ENCODE measurements at places on chromosomes 16 and 17.

DNA sequence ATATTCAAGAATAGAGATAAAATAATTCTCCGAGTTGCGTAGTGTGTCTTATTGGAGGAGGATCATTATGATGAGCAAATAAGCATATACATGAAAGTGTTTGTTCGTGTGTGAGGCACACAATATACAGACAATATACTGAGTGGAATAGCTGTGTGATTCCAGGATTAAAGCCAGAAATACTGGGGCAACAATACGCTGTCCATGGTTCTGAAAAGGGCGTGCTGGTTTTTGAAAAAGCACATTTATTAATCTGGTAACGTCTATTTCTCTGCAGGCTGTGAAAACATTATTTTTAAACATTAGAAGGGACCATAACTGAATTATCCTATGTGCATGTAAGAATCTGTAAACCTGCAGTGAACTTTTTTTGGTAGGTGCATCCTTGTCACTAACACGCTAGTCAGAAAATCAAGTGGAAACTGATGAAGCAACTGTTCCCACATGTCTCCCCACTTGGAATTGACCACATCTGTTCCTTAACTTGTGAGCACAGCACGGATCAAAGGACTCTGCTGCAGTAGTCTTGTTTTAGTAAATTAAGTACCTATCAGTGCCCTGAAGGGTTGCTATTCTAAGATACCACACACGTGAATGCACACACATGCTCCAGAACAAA, 346.0 kb downstream of the GRIN2A start:
- no peak for DNase-seq

GRCh38 chr16:22424161-22424937, 49.9 kb upstream of the CDR2 start:
- no peak for DNase-seq

- DNase-seq = peak; percentile 9
Measured at GRCh38 chr17:6701719-6702118, 11.4 kb downstream of the SLC13A5 start.

GRCh38 chr17:39946551-39947330, 16.1 kb upstream of the GSDMA start:
- no peak for DNase-seq

- no peak for DNase-seq
Measured at GRCh38 chr16:65749506-65749905, 617.0 kb upstream of the CDH5 start.

DNA sequence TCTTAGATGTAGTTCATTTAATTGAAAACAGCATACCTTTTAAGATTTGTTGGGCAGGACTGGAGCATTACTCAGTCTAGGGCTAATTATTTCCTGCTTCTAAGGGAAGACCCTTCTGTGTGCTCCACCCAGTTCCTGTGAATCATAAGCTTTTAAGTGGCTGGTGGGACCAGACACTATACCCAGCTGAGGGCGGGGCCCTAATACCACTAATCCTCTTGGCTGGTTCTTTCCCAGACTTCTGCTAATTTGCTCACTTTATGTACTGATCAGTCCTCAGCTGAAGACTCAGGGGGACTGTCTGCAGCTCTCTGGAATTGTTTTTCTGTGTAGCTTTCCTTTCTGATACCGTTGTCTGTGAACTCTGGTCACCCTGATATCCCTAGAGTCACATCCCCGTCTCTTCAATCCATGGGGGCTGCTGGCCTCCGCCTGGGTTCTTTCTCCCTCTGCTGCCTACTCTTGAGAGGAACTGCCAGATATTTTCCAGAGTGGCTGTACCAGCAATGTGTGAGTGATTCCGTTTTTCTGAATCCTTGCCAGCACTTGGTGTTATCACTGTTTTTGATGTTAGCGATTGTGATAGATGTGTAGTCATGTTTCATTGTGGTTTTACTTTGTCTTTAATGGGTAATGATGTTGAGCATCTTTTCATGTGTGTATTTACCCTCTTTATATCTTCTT, 35.1 kb downstream of the MFSD11 start:
- peak; percentile 72 for DNase-seq

- DNase-seq = no peak
Measured at GRCh38 chr16:58699151-58699550, 14.6 kb upstream of the SLC38A7 start.

- peak; percentile 13 for DNase-seq
Measured at GRCh38 chr16:14302399-14303181, 231.5 kb downstream of the MRTFB start.

DNA sequence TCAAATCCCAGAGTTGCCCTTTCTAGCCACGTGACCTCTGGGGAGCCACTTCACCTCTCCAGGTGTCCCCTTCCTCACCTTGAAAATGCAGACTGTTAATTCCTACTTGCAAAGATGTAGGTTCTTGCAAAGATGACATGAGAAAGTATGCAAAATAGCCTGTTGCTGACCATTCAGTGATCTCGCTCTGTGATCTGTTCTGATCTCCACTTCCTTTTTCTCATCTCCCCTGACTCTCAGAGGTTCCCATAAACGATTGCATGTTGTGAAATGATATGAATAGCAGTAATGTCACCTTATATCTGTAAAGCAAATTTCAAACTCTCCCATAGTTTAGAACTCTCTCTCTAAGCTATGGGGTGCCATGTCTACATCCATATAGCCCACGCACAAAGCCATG, 182.3 kb downstream of the TMEM132E start:
- DNase-seq = no peak

GRCh38 chr16:67446968-67447507, 16.1 kb downstream of the HSD11B2 start:
- DNase-seq = no peak

DNA sequence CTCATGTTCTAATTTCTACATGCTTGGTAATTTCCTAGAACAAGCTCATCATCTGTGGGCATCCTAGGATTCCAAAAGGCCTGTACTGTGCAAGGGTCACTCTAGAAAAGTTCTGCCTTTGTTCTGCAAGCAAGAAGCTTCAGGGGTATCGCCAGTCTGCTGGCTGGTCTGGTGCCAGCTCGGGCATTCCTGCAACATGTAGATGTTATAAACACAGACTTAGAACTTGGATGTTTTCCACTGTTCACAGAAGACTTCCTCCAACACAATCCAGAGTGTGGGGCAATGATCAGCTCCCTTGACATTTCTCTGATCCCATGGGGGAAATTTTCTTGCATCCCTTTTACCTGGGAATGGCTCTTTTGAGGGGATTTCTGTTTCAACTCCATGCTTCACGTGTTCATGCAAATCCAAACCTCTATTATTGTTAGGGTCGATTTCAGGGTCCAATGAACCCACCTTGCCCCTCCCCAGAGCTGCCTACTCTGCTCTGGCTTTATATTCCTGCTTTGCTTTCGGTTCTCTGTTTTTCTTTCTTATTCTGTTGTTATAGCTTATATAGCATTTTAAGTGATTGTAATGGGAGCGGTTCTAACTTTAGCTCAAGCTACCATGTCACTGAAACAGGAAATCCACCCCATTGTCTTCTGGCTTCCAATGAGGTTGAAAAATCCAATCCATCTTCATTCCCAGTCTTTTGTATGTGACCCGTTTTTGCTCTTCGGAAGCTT, 25.3 kb downstream of the UBE2O start:
- no peak for DNase-seq

DNA sequence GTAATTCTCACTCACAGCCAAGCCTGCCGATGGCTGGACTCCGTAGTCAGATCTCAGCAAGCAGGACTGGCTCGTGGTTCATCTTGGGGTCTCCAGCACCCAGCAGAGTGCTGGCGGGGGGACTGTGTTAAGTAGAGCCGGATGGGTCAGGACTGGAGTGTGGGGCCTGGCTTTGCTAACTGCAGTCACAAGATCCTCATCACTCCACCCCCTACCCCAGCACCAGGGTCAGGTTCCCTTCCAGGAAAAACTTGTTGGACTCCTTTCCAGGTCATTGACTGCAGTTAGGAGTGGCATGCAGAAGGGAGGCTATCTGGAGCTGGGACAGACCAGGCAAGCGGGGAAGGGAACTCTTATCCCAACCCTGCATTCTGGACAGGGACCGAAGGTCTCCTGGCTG, 6.0 kb downstream of the CIITA start:
- DNase-seq = no peak

DNA sequence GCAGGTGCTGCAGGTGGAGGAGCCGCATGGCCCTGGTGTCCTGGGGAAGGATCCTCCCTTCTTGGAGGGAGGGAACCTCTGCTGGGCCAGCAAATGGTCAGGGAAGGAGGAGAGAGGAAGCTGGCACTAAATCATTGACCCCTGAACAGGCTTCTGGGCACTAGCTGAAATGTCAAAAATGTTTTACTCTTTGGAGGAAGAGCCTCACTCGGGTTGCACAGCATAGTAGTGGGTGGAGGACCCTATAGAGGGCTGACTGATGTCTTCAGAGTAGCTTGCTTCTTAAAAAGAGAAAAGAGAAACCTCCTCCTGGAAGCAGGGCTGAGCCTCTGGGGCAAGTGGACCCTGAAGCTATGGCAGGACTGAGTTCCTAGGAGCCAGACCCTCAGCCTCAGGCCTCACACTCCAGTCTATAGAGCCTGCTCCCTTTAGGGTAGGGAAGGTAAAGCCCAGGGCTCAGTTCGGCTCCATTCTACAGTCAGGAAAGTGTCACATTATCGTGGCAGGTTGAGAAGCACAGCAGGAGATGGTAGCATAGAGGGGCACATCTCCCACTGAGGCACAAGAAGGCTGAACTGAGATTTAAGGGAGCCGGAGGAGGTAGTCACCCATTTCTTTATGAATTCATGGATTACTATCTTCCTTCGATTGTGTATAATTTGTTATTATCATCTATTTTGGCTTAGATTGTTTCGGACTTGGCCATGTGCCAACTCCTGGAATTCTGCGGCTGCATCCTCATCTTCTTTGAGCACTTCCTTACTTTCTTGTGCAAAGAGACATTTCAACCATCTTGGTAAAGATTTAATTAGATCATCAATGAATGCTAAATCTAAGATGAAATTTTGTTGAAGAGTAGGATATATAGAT, 7.3 kb upstream of the CUEDC1 start:
- no peak for DNase-seq

DNA sequence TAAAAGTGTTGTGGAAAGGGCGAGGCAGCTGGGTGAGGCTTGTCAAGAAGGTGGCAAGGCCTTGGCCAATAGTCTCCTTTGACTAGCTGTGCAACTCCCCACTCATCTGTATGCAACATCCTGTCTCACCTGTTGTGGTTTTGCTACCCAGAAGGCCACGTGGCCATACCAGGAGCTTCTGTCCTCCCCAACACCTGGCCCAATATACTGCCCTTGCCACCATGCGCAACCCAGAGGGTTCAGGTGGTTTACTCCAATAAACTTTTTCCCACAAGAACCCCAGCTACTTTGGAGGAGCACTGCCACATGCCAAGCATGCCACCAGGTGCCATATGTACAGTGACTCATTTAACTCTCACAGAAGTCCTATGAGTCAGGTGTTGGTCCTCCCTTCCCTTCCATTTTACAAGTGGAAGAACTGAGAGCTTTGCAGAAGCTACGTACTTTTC, 10.2 kb downstream of the MYO19 start:
- DNase-seq = no peak

GRCh38 chr16:86911437-86911958, 333.1 kb downstream of the FOXL1 start:
- DNase-seq = no peak

DNA sequence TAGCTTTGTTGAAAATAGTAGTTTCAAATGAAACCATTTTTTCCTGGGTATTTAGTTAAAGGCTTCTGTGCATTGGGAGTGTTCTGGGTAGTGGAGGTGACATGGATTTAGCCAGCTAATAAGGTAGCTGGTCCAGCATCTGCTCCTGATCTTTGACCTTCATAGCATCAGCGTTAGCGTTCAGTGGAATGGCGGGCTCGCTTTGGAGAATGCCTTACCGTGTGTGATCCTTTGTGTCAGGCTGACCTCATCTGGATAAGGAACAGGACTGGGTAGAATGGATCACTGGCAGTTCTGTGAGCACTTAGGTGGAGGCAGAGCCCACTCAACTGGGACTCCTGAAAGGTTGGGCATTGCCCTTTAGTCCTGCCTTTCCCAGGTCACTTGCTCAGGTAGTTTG, 3.7 kb downstream of the SAP30BP start:
- DNase-seq = no peak

GRCh38 chr16:89074803-89075688, 18.6 kb upstream of the ACSF3 start:
- no peak for DNase-seq

GRCh38 chr16:50889746-50890145, 147.9 kb downstream of the CYLD start:
- DNase-seq = no peak

- DNase-seq = no peak
Measured at GRCh38 chr16:88298833-88299745, 83.7 kb upstream of the ZNF469 start.

DNA sequence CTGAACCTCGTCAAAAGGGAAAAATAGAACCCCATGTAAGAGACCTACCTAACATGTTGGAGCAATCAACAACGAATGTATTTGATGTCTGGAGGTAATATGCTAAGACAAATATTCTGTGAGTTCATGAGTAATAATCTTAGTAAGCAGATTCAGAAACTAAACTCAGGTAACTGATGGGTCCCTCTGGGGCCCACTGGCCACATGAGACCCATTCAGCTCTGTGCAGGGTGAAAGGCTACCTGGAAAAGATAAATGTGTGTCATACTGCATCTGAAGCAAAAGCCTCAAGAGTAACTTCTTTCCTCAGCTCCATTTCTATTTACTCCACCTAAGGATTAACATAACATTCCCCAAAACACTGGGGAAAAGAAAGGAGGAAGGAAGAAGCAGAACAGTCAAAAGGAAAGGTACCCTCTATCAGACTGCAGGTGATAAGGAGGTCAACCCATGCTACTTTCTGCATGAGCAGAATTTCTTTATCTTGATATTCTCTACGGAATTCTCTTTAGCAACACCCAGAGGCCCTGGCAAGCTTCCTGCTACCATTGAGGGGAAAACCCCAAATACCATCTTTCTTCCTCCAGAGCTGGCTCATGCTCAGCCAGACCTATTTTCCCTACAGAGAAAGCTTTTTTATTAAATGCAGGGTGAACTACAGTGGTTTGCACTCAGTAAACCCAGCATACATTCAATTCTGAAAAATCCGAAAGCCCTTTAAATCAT, 37.7 kb upstream of the ABCA6 start:
- no peak for DNase-seq

DNA sequence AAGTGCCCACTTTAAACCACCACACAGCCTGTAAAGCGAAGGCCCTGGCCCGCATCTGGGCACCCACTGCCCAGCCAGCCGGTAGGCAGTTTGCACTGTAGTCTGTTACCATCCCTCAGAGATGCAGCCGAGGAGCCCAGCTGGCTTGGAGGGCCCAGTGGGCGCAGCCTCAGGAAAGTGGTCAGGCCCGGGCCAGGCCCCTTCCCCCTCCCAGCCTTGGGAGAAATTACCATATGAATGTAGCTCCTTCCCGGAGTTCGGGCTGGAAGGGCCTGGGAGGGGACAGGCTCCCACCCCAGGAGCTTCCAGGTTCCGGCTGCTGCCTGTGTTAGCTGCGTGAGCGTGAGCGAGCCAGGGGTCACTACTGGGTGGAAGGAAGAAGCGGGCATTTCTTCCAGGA, 325.4 kb downstream of the SEC14L1 start:
- DNase-seq = no peak

GRCh38 chr17:61496957-61497653, 44.9 kb downstream of the TBX4 start:
- DNase-seq = no peak

Data from CD4-positive, alpha-beta memory T cell (primary cell).